HFFc6 (cell line): ENCODE measurements at places on chromosomes 7 and 10. TPM values are rescaled to one million over a fixed set of nuclear protein-coding genes. Genes with fewer than 3 reads are reported as not detected.

The GRM8 gene
- total RNA-seq, result not detected in 2 replicates

The RNF32 gene
- 0.94 to 1.4 TPM (median 1.4 TPM) in 3 replicates for total RNA-seq

The SUGCT gene
- total RNA-seq, result 12.9 to 18.5 TPM (median 18.4 TPM) in 3 replicates

The ADRA2A gene
- not detected in 3 replicates for total RNA-seq

The PDE6C gene
- total RNA-seq, result not detected in 3 replicates

The SFRP4 gene
- not detected in 3 replicates for total RNA-seq
